Naive thymus-derived CD4-positive, alpha-beta T cell (primary cell): ENCODE measurements at places on chromosomes 3 and 15. TPM values are rescaled to one million over a fixed set of nuclear protein-coding genes. Genes with fewer than 3 reads are reported as not detected.

ERICH6 gene
- not detected for polyA plus RNA-seq

DNA sequence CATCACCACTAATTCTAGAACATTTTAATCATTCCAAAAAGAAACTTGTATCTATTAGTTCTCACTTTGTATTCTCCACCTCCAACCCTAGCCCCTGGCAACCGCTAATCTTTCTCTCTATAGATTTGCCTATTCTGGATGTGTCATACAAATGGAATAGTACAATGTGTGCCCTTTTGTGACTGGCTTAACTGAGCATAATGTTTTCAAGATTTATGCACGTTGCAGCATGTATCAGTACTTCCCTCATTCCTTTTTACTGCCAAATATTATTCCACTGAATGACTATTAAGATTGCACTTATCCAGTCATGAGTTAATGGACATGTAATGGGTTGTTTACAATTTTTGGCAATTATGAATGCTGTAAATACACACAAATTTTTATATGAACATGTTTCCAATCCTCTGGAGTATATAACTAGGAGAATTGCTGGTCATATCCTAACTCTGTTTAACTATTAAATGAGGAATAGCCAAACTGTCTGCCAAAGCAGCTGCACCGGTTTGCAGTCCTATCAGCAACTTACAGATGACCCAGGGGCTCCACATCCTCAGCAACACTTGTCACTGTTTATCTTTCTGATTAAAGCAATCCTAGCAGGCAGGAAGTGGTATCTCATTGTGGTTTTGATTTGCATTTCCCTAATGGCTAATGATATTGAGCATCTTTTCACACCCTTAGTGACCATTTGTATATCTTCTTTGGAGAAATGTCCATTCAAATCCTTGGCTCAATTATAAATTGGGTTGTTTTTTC lies 42.9 kb downstream of the DCUN1D1 start:
- DNase-seq = no peak

DNA sequence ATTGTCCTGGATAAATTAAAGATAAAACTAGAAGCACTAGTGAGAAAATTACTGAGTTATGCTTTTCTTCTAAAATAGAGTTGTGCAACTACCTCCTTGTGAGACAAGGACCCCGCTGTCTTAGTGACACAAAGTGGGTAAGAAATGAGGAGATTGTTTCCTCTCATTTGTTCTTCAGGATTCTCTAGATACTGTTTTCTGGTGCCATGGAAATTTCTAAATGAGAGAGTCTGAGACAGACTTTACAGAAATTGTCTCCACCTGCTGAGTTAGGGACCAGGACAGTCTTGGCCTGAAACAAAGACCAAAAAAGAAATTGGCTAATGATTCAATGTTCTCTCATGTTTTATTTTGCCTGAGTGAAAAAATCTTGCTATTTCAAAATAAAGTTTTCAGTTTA lies 427.5 kb downstream of the TUSC7 start:
- no peak for DNase-seq

DNA sequence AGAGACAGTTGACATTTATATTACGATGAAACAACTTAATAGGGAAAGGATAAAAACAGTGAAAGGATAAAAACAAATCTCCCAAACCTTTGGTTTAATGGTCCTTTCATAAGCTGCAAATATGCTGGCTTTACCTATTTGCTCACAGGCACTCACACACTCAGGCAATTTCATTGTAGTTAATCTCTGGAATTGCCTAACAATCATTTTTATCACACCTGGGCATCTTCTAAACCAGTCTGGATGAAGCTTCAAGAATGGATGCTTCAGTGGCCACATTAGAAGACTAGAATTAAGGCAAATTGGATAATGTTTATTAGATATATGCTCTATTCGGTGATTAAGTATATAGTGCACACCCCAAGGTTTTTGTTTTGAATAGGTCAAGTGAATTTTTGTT lies 13.5 kb downstream of the OSBPL10 start:
- no peak for DNase-seq

BAHD1 gene
- polyA plus RNA-seq = 3.9 TPM

DNA sequence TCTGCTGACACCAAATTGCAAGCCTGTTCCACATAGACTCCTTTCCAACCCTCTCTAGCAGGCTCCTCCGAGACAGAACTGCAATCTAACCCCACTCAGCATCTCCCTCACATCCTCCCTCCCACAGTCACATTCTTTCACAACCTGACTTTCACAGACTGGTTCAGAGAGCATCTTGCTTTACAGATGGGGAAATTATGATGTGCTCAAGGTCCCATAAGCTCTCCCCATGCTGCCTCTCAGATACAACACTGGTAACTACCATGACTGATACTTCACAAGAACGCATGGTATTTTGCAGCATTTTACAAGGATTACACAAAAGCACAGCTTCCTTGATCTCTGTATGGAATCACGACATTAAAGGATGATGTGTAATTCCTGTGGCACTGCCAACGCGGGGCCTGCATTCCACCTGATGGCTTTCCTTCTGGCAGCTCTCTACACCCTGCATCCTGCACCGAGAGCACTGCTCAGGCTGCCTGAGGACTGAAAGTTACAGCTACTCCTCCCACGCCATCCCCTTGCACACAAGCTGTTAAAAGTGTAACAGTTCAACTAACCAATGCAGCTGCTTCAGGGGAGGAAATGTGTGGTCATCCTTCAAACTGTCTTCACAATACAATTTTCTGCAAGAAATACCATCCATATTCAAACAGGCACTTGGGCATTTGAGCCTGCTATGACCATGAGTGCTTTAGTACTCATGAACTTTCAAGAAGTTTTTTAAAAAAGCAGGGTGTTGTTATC lies 27.6 kb downstream of the TBC1D2B start:
- DNase-seq = peak; percentile 63

FANCD2OS gene
- polyA plus RNA-seq = not detected

TFG gene
- polyA plus RNA-seq = 41.6 TPM

GRCh38 chr15:31171731-31172130 lies 70.2 kb upstream of the TRPM1 start:
- no peak for DNase-seq

TBC1D23 gene
- 17.5 TPM for polyA plus RNA-seq

GRCh38 chr3:190017521-190018288 lies 103.0 kb downstream of the P3H2 start:
- no peak for DNase-seq

GRCh38 chr3:197482001-197482400 lies 73.8 kb downstream of the BDH1 start:
- no peak for DNase-seq
